ENCODE measurements at places on chromosomes 2 and 18.

DNA sequence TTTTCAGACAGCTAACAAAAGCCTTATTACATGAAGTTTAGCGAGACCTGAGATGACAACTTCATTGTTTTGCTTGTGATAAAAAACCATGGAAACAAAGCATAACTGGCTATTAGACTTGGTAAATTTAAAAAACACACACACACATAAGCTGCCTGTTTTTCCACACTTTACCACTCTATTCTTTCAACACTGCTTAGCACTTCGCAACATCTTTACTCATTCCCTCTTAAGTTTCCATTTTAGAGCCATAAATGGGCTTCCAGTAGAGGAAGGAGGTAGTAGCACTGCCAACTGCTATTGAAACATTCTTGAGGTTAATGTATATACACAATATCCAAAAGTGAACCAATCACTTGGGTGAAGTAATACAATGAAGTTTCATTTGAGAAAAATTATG is 54.1 kb downstream of the BAZ2B start:
- no peak for DNase-seq

DNA sequence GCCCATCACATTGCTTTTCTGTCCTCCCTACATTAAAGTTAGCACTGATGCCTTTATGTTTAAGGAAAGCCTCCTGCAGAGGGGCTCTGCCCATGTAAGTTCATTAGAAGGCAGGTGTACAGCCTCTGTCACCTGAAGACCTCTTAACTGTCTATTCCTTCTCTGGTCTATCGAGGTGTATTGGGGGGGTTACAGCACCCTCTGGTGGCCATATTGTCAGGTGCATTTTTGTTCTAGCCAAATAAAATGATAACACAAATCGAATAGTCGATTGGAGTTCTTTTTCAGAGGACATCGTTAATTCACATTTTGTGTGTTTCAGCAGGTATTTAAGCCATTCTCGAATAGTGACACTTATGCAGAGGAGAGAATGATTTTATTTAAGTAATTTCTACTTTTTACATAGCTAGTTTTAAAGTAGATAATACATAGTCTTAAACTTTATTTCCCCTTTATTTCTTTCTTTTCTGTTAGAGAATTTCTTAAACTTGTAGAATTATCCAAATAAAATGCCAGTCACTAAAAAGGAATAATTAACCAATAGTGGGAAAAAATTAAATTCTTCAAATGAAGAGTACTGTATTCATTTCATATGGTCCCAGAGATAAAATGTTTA is 136.8 kb downstream of the NEDD4L start:
- DNase-seq, result peak; percentile 61

DNA sequence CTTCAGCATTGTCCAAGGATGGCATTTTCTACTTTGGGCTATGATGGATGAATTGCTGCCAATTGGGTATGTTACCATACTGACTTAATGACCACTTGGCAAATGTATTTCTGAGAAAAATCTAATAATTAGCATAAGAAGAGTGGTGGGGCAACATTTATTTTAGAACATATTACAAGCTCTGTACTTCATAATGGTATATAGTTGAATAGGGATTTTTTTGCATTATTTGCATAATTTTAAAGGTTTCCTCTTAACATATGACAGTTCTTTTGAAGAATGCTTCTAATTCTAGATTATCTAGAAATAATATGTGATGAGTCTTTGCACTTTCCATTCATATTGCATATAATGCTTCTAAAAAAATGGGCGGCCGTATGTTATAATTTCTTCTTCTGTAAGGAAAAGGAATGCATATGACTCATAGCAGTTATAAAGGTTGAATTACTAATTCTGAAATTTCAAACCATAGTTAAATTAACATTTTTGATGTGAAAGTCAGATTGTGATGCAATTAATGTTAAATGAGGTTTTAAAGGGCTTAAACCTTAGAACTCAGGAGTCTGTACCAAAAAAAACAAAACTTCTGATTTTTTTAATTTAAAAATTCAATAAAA is 1652.3 kb upstream of the SLC39A10 start:
- DNase-seq, result no peak

DNA sequence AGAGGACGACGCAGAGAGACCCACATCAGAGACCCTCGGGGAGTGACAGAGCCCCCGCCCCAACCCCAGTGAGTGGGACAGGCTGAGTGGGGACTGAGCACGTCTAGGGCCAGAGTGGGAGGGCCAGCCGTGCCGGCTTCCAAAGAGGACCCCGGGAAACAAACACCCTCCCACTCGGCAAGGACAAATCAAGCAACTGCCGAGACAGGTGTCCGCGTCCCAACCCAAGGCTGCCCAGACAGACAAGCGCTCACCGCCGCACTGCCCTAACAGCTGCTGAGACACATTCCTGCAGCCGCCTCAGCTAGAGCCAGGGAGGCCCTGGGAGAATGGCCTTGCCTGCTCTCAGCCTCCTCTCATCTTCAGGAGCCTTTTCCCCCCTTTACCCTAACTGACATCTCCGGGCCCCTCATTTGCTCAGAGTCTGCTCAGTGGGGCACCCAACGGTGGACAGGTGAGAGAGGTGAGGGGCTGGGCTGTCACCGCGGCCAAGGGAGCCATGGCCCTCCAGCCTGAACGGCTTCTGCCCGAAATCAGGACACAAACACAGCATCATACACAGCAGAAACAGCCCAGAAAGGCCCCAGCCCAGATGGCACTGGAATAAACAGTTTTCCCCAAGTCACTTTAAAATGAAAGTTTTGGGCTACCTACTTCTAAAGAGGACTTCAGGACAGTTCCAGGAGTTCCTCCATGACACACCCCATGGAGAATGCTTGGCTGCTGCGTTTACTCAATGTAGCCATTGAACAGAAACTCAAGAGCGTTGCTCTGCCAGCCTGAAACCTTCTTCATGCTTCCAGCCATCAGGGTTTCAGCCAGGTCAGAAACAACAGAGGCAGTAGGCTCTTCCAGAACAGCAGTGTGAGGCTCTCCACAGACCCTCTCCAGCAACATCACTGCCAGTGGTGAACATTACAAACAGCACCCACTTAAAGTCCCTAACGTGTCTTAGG is 23.6 kb downstream of the SLC66A2 start:
- DNase-seq, result no peak

DNA sequence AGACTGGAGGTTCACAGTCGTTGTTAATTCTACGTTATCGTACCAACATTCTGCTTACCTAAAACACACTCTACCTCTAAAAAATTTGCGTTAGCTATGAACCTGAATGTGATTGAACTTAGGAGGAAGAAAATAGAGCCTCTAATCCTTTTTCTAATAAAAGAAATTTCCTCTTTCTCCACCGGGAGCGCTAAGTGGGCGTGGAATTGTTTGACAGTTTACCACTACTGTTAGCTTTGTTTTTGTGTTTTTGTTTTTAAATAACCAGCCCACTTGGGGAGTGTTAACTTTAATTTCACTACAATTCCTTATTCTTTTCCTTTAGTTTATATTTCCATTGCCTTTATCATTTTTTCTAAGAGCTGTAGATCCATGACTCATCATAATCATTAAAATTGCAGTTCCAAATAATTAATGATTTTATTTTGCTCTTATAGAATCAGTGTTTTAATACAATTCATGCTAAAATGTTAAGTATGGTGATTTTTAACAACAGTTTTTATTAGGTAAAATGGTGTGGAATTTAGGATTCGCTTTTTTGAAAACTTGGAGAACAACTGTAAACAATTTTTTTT is 55.0 kb upstream of the ITM2C start:
- DNase-seq, result no peak

DNA sequence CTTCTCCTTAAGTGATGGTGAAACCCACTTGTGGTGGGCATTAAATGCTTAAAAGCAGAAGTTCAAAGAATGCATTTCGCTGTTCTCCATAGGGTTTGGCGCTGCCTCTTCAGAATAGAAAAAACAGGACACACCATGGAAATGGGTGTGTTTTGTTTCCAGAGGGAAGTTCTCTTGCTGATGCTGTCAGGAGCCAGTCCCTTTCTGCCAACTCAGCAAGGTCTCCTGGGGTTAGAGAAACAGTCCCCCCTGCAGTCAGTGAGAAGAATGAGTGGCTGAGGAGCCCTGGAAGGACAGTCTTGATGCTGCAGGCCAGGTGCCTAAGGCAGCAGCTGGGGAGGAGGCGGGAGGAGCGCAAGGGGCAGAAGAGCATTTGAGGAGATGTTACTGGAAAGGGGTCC is 37.8 kb upstream of the ASAP2 start:
- DNase-seq, result no peak

DNA sequence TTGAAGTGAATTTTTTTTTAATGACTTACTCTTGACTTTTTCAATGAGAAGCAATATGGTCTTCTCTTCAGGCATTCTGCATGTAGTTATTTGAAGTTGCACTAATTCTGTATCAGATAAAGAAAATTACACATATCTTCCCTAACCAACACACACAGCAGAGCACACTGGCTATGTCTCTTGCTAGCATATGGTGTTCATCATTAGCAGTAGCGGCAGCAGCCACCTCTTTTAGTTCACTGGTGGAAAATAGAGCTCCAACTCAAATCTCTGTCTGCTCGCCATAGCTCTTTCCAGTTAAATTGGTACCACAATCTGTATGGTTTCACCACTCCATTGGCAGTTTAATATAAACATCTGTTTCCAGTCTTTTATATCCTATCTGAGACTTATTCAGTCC is 278.1 kb upstream of the ZEB2 start:
- no peak for DNase-seq

GRCh38 chr2:30403592-30404312 is 43.3 kb upstream of the LCLAT1 start:
- no peak for DNase-seq

GRCh38 chr18:48095726-48096125 is 165.3 kb upstream of the SMAD2 start:
- no peak for DNase-seq

- DNase-seq, result no peak
Measured at GRCh38 chr2:150554046-150554445, 66.6 kb upstream of the RND3 start.

DNA sequence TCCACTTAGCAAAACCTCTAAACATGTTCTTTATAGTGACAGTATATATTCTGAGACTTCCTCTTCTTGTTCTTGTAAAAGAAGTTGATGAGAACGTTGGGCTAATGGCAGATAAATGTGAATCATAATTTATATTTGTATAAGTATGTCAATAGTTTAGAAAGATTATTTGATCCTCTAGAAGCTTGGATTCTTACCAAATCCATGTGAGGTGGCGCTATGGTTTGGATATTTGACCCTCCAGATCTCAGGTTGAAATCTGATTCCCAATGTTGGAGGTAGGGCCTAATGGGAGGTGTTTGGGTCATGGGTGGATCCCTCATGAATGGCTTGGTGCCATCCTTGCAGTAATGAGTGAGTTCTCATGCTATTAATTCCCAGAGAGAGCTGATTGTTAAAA is 29.8 kb upstream of the SCN1A start:
- no peak for DNase-seq

- DNase-seq, result no peak
Measured at GRCh38 chr2:74530239-74531187, 780 bp downstream of the HTRA2 start.

DNA sequence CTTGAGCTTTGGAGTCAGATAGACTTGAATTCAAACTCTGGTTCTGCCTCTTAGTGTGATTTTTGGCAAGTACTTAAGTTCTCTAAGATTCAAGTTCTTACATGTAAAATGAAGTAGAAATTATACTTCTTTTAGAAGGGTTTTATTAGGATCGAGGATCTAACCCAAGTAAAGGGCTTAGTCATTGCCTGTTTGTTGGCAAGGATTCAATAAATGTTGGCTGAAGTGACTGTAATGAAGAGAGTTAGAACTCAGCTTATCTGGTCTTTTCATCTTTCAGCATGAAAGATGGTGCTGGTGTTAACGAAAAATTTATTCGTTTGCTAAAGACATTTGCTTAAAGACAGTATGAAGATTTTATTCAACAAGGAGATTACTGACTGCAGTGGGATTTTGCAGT is 315.9 kb upstream of the THUMPD2 start:
- no peak for DNase-seq

DNA sequence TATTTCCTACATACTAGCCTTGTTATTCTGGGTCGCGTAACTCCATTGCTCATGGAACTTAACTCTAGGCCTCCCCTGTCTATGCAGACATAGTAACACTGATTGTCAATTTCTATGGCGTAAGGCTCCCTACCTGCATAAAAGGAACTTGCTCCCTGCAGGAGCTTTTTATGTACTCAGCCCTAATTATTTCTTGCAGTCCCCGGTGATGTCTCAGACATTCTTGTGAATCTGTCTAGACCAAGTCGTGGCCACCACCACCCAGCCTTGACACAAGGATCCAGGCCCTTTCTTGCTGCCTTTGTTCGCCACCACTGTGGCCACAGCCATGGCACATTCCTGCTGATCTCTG is 189.5 kb upstream of the CTAGE1 start:
- DNase-seq, result no peak

DNA sequence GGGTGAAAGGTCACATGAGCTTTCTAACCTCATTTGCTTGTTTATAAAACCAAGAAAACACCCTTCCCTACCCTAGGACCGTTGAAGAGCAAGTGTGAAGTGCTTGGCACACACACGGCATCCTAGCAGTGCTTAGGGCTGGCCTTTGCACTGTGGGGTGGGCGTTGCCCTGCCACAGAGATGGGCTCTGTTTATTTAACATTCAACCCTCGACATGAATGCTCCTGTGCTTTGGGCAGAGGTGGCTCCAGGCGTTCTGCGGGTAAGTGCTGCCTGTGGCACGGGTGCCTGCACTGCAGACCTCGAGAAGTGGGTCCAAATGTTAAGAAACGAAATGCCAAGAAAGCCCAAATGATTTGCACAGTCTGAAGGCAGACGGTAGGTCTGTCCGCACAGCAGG is 170.1 kb downstream of the FHOD3 start:
- DNase-seq, result no peak

DNA sequence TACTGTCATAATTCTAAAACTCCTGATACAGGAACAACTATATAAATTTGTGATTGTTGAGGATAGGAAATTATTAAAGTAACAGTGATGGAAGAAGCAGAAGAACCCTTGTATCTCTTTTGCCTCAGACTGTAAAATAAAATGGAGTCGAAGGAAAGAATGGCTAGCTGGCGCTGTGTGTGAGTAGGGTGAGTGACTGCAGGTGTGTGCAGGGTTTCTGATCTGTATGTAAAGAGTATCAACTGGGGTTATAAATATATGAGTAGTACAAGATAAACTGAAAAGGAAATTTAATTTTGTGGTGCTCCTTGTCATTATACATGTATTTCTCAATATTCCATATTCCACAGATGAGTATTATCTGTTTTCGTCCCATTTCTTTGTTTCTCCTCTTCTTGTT is 15.2 kb downstream of the POLI start:
- DNase-seq, result no peak

DNA sequence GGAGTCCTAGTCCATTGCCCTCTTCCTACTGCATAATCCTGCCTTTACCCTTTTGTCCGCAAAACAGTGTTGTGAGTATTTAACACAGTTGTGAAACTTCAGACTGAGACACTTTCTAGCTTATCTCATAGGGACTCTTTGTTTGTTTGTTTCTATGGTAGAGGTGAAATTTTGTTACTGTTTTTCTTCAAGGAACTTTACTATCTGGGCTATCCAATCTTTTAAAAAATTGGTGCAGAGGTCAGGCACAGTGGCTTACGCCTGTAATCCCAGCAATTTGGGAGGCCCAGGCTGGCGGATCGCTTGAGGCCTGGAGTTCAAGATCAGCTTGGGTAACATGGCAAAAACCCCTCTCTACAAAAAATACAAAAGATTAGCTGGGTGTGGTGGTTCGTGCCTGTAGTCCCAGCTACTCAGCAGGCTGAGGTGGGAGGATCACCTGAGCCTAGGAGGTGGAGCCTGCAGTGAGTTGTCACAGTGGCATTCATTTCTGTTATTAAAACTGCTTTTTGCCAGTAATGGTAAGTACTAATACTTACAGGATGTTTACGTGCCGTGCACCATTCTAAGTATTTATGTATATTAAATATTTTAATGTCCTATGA is 18.8 kb downstream of the GMCL1 start:
- no peak for DNase-seq
